ENCODE measurements at places on chromosomes 3 and 15. TPM values are rescaled to one million over a fixed set of nuclear protein-coding genes. Genes with fewer than 3 reads are reported as not detected.

IP6K2 gene
- total RNA-seq: 49.1 TPM

IL20RB gene
- 1.3 TPM for total RNA-seq

PLSCR2 gene
- not detected for total RNA-seq

TMPRSS7 gene
- total RNA-seq: 0.06 TPM

TTLL13 gene
- 0.14 TPM for total RNA-seq

HESX1 gene
- not detected for total RNA-seq

NFKBIZ gene
- total RNA-seq: 8.4 TPM

KIF9 gene
- 22.0 TPM for total RNA-seq

SYNPR gene
- not detected for total RNA-seq

MASP1 gene
- total RNA-seq: not detected

RAP2B gene
- 6.8 TPM for total RNA-seq

ONECUT1 gene
- total RNA-seq: 0.51 TPM

EFHB gene
- total RNA-seq: 0.53 TPM

BTLA gene
- total RNA-seq: not detected

MAGEF1 gene
- total RNA-seq: 29.4 TPM

MOBP gene
- total RNA-seq: not detected

CDHR4 gene
- total RNA-seq: 0.23 TPM

PYGO1 gene
- 7.9 TPM for total RNA-seq

SLC6A1 gene
- not detected for total RNA-seq

IGSF10 gene
- total RNA-seq: 0.54 TPM

MST1 gene
- 2.0 TPM for total RNA-seq

DAZL gene
- not detected for total RNA-seq

IL5RA gene
- total RNA-seq: not detected

ZBED2 gene
- total RNA-seq: 0.19 TPM

GOLGA8S gene
- 0.12 TPM for total RNA-seq

GOLGA6L7 gene
- not detected for total RNA-seq

CHRNA5 gene
- total RNA-seq: 32.6 TPM

LRRC34 gene
- not detected for total RNA-seq

NTRK3 gene
- total RNA-seq: 27.5 TPM

GNB4 gene
- total RNA-seq: 13.7 TPM

STXBP5L gene
- not detected for total RNA-seq

GP5 gene
- not detected for total RNA-seq

PLCL2 gene
- 6.2 TPM for total RNA-seq

LRRC49 gene
- total RNA-seq: 8.3 TPM

NECTIN3 gene
- 14.3 TPM for total RNA-seq

DLL4 gene
- 1.2 TPM for total RNA-seq

DTWD1 gene
- total RNA-seq: 16.8 TPM

CGNL1 gene
- 0.93 TPM for total RNA-seq

GABRR3 gene
- not detected for total RNA-seq

TMCO5A gene
- total RNA-seq: not detected

PPP2R3A gene
- 3.6 TPM for total RNA-seq

KLHL40 gene
- not detected for total RNA-seq

IL17RD gene
- total RNA-seq: 1.8 TPM

TMEM207 gene
- total RNA-seq: not detected

QTRT2 gene
- total RNA-seq: 22.2 TPM

BCL6 gene
- 6.4 TPM for total RNA-seq

PDE12 gene
- 17.3 TPM for total RNA-seq

CHRNA7 gene
- 3.1 TPM for total RNA-seq

CYP8B1 gene
- not detected for total RNA-seq

TMEM40 gene
- total RNA-seq: 0.81 TPM

PIGB gene
- total RNA-seq: 9.4 TPM

Measured in A549 treated with ZK216348 at 1 μM for 4 hours (cell line).